ENCODE measurements at places on chromosomes 4 and X.

DNA sequence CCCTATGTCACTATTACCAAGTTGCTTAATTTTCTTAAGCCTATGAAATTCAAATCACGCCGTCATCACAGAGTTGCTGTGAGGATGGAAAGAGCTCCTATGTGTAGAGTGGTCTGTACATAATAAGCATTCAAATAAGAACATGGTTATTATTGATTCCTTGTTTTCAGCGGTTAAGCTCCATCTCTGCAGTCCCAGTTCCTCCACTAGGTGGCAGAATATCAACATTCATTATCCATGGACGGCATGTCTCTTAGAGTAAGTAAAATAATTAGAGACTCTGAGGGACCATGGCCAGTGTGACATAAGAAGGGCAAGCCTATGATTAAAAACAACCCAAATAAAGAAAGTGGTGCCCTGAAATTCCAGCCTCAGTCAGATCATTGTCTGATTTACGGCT, 132.5 kb upstream of the NHS start:
- DNase-seq, result peak; percentile 48

DNA sequence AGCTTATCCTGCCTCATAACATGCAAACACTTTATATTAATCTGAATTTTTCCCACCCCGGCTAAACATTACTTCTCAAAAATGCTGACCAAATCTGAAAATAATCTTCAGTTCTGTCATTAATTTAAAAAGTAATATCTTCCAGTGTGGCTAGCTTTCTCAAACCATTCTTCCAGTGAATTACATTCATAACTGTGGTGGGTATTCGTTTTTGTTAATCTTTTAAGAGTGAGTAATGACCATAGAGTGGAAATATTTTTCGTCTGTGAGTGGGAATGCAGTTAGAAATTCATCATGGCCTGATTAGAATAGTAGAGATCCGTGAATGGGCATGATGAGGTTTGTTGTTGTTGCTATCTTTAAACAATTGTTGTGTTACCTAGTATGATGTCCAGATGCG, 138.6 kb upstream of the SFRP2 start:
- no peak for DNase-seq

GRCh38 chr4:117164338-117164737, 79.0 kb upstream of the TRAM1L1 start:
- no peak for DNase-seq

DNA sequence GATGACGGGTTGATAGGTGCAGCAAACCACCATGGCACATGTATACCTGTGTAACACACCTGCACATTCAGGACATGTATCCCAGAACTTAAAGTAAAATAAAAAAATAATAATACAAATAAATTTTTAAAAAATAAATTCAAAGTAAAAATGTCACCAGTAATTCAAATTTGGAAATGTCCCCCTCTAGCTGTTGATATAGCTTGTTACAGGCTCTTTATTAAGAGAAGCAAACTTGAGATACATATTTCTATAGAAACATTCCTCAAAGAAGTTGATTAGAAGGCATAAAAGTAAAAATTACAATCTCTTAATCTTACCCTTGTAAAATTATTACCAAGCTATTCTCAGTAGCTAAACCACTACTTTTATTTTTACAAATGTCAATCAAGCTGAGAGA, 1397.0 kb downstream of the FAM133A start:
- no peak for DNase-seq

DNA sequence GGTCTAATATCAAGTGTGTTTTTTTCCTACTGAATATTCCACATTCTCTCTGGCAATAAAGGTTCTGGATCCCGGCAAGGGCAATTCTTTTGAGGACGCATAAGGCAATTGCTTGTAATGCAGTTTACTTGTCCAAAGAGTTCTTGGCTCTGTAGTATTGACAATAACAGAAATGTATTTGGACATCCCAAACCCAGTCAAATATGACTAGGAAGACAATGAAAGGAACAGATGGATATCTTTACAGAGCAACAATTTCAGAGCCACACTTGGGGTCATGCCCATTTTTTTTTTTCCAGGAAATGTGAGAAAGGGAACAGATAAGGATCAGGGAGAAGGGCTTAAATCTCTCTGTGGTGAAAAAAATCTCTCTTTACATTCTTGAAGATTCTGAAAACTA, 12.2 kb downstream of the GK2 start:
- DNase-seq, result no peak

DNA sequence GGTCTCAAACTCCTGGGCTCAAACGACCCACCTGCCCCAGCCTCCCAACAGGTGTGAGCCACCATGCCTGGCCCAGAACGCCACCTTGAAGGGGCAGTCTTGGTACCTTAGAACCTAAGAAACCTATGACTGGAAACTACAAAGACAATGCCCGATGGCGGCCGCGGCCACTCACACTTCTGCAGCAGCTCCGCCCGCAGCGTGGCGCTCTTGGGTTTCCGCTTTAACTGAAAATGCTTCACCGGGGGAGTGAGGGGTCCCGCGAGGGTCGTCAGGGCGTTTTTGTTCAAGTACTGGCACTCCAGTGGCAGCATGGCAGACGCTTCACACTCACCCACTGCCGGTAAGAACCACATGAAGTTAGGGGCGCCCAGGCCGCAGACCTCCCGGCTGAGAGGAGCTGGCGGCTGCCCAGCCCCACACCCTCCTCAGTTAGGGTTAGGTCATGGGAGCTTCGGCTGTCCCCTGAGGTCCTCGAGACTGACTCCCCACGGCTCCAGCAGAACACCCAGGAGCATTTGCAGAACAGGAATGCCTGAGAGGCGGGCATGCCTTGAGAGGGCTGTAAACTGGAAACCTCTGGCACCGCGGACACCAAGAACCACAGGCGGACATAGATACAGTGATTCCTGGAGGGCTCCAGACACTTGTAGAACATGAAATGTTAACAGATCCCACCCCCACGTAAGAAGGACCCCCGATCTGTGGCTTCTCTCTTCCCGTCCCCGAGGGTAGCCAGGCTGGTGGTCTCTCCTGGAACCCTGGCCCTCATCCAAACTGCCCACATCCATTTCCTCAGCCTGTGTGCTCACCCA, 19.0 kb downstream of the NELFA start:
- DNase-seq, result no peak

All from small intestine (tissue), 16 donors.